Keratinocyte (primary cell): ENCODE measurements at places on chromosomes 3 and 15. TPM values are rescaled to one million over a fixed set of nuclear protein-coding genes. Genes with fewer than 3 reads are reported as not detected.

The SEMA3G gene
- polyA plus RNA-seq = 0.03 to 0.14 TPM (median 0.07 TPM) in 3 replicates

DNA sequence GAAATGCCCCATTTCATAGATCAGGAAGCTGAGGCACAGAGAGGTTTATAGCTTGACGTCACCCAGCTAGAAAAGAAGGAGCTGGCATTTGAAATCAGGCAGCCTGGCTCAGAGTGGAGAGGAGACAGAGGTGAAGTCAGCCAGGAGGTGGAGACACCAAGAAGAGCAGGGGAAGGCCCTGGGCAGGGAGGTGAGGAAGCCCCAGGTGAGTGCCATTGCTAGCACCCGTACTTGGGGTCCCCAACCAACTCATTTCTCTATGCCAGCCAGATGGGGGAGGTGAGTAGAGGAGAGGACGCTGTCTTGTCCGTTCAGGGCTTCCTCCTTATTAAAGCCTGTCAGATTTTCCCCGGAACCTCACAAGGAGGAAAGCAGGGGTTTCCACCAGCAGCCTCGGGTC lies 149.6 kb upstream of the TLE3 start:
- DNase-seq = no peak

DNA sequence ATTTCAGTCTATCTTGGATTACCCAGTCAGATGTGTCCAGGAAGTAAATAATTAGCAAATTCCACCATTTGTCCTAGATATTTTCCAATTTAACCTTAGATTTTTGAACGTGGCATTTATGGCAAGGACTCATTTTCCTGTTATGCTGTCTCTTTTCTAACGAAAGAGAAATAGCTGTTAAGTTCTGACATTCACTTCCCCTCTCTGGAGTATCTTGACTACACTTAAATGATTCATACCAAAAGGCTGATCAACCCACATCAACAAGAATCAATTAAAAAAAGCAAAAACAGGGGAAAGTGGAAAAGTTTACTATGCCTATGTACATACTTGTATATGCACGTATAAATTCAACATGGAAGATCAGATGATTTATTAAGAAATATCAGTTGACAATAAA lies 149.9 kb downstream of the FRMD5 start:
- DNase-seq = no peak

DNA sequence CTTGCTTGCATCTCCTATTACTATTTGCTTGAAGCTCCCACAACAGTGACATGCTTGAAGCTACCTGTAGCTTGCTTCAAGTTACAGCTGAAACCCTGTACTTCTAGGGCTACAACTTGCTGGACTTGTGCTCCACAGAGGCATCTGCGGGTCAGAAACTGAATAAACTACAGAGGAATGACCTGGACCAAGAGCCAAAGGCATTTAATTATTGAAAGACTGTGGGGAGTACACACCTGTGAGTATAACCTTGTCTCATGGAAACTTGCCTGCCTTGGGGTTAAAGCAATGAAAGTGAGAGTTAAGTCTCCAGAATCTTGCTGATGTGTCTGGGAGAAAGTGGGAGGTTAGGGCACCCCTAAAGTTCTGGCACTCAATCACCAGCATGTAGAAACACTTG lies 69.8 kb downstream of the UMPS start:
- no peak for DNase-seq
